ENCODE measurements at places on chromosomes 1 and 21.

- DNase-seq: no peak
Observed at GRCh38 chr1:190243056-190243455, 234.6 kb downstream of the BRINP3 start.

DNA sequence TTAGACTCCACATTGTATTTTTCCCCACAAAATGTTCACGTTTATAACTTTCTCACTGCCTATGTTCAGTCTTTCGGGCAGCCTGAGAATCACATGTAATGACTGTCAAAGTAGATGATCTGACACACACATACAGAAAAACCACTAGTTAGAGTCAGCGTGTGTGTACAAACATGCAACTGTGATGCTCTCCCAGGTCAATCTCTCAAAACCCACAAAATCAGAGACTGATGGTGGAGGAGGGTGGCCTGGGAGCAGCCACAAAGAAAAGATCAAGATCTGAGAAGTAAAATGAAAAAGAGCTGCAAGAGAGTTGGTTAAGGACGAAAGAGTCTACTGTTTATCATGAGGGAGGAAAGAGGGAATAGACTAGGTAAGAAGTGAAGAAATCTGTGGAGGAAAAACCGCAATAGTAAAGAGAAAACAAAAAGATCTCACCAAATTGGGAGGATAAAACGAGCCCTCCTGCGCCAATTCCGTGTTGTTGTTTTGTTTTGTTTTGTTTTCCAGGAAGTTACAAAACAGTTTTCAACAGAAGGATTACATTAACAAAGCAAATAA, 2.3 kb downstream of the EGLN1 start:
- no peak for DNase-seq

DNA sequence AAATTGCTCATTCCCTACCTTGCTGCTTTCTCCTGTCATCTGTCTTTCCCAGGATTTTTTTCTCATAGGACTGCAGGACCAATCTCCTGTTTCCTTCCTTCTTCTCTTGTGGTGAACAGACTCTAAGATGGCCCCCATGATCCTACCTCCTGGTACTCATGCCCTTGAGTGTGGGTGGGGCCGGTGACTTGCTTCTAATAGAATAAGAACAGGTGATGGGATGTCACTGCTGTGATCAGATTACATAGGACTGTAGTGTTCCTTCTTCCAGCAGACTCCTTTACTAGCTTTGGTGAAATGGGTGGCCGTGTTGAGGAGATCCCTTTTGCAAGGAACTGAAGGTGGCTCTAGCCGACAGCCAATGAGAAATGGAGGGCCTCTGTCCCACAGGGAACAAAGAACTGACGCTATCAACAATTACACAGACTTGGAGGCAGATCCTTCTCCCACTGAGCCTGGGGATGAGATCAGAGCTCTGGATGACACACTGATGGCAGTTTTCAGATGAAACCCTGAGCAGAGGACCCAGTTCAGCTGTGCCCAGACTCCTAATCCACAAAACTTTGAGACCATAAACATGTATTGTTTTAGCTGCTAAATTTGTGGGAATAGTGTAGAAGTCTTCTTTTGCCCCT, 7.5 kb downstream of the GSTM3 start:
- DNase-seq: no peak

- DNase-seq: no peak
Observed at GRCh38 chr1:46334030-46334384, 6.6 kb upstream of the NSUN4 start.

DNA sequence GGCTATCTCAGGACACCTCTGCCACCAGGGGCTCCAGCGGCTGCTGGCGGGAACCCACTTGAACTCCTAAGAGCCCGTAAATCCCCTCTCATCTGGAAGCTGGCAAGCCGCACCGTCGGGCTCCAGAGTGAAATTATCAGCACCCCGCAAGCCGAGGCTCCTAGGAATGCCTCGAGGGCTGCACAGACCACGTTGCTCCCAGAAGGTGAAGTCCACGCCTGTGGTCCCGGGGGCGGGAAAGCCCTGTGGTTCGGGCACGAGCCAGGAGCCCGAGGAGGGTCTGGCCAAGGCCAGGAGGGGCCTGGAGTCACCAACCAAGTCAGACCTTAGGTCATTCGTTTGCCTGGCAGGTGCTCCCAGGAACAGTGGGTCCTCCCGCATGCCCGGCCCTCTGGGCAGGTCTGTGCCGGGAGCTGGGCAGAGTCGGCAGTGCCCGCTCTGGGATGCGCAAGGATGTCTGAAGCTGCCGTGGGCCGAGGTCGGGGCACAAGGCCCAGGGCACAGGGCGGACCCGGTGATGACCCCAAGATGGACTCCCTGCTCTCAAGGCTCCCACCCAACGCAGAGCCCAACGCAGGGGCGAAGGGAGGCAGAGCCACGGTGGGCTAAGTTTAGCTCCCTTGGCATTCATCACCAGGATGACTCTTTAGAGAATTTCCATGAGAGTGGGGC, 8.9 kb downstream of the ACTRT2 start:
- no peak for DNase-seq
